Muscle of leg (tissue), 16 donors: ENCODE measurements at places on chromosomes 4 and X.

DNA sequence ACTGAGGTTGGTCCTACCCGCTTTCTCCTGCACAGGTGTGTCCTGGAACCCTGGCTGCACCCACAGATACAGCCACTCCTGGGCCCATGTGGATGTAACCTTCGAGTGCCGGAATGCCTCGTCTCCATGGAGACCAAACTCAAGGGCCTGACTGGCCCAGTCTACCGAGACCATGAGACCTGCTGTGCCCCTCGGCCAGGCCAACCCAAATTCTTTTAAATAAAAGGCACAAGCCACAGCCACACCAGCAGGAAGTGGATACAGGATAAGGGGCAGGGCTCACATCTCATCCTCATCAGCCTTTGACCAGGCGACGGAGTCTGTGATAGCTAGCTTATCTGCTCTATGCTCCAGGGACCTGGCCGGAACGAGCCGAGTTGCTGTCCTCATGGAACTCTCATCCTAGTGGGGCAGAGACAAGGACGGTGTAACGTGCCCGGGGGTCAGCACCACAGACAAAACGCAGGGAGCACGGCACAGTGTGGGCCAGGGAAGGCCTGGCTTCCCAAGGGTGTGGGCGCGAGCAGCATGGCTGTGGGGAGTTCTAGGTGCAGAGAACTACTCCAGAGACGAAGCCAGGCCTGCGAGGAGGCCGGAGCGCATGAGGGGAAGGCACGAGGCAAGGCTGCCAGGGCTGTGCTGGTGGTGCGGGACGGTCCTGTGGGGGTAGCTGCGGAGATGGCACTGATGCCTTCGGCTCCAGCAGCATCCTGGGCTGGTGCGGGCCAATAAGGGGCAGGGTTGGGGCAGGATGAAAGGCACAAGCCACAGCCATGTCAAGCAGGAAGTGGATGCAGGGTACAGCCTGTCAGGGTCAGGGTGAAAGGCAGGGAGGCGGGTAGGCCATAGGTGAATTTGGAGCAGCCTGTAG is 22.7 kb downstream of the NOP14 start:
- no peak for DNase-seq

DNA sequence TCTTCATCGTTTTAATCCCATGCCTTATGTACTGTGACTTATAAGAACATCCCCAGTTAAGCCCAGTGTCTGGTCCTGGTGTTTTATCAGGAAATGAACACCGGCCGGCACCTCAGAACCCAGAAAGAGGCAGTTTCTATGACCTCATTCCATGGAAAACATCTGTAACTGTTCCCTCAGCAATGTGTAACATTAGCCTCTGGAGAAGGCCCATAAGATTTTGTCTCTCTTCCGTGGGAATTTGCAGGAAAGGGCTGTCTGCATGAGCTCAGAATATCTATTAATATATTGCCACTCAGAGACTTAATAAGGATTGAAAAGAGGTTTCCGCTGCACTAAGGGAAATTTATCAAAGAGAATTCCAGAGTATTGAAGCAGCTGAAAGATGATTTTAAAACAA is 3.1 kb upstream of the TCEANC start:
- DNase-seq = peak; percentile 89

DNA sequence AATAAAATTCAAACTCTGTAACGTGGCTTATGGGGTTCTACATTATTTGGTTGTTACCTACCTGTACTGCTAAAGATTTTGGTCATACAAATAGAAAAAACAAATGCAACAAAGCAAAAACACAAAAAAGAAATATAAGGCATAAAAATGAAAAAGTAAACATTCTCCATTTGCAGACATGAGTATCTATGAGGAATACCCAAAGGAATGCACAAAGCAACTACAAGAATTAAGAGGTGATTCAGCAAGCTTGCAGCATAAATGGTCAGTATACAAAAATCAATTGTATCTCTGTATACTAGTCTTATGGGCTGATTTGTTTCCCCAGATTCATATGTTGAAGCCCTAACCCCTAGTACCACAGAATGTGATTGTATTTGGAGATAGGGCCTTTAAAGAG is 3.6 kb upstream of the PDE5A start:
- DNase-seq = no peak

GRCh38 chrX:55908661-55909212 is 191.2 kb downstream of the RRAGB start:
- DNase-seq = peak; percentile 11

GRCh38 chrX:71627588-71628404 is 9.5 kb upstream of the CXCR3 start:
- DNase-seq = no peak

DNA sequence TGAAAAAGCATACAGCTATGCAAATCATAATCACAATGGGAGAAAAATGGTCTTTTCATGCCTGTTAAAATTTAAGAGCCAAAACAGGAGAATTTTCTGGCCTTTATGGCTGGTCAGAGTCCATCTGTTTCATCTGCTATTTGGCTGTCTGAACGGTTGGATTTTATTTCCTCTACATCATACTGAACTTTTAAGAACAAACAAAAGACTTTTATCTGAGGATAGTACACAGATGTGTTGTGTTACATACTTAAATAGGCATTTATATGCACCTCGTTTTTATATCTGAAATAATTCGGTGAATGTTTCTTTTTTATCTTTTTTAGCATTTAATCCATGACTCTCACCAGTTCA is 18.0 kb upstream of the WWC2 start:
- peak; percentile 53 for DNase-seq

- no peak for DNase-seq
Measured at GRCh38 chr4:102586644-102587021, 85.5 kb downstream of the NFKB1 start.

- DNase-seq = no peak
Measured at GRCh38 chr4:7546152-7546808, 111.5 kb upstream of the PSAPL1 start.

GRCh38 chr4:23888421-23889319 is 1.2 kb downstream of the PPARGC1A start:
- peak; percentile 80 for DNase-seq
